ENCODE measurements at places on chromosomes 1 and 21. TPM values are rescaled to one million over a fixed set of nuclear protein-coding genes. Genes with fewer than 3 reads are reported as not detected.

GRCh38 chr1:244064621-244065020, 13.5 kb downstream of the ZBTB18 start:
- DNase-seq = no peak

DNA sequence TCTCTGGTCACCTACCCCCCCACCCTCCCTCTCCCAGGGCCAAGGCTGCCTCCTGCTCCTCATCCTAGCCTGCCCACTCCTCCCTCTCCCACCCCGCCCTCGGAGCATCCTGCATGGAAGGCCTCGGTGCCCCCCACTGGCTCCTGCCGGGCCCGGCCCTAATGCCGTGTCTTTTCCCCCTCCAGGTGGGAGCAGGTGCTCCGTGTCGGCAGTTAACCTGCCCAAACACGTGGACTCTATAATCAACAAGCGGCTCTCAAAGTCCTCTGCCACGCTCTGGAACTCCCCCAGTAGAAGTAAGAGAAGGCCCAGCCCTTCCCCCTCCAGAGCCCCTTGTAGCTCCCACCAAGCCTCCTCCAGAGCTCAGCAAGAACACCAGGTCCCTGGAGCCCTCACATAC, 18.8 kb downstream of the MAP7D1 start:
- no peak for DNase-seq

GRCh38 chr1:182175361-182175931, 113.9 kb upstream of the ZNF648 start:
- DNase-seq = no peak

GRCh38 chr21:35342440-35342839, 293.3 kb upstream of the RUNX1 start:
- DNase-seq = no peak

GRCh38 chr1:79839882-79840281, 833.4 kb upstream of the ADGRL4 start:
- DNase-seq = no peak

- DNase-seq = no peak
Measured at GRCh38 chr1:222627232-222627631, 9.3 kb downstream of the MIA3 start.

DNA sequence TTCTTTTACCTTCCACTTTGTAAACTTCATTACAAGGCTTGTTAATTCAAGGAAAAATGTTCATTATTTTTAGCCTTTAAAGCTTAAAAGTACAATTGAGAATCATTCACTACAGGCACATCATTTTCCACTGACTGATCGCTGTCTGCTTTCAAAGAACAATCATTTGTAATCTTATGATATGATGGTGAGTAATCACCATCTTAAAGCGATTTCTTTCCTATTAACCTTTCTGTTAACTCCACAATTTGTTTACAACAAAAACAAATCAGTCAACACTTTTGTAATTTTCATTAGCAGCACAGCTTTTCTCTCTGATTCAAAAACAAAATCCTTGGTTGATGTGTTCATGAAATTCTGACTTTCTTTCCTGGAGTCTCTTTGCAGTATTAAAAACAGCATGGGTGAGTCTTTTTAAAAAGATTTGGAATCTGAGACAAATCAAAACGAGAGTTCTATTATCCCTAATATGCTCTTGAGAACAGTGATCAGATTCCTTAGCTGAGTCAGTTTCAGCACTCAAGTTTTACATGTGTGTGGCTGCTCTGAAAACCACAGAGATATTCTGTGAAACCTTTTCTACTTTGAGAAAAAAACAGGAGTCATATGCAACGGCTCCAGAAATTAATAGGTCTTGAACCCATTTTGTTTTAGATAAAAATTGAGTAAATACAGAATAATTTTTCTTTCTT, 145.8 kb upstream of the TMPRSS15 start:
- DNase-seq = no peak

- DNase-seq = no peak
Measured at GRCh38 chr1:185044387-185044786, 971 bp upstream of the RNF2 start.

Gene PSMA5
- total RNA-seq = 35.1 TPM

Gene EFNA3
- total RNA-seq = 9.8 TPM

Gene TMEM82
- not detected for total RNA-seq

Gene LEFTY1
- 0.41 TPM for total RNA-seq
